Foreskin fibroblast (primary cell): ENCODE measurements at places on chromosomes 5 and 9.
A peak's percentile ranks its signal among the peaks of the same experiment; 100 is the strongest.

DNA sequence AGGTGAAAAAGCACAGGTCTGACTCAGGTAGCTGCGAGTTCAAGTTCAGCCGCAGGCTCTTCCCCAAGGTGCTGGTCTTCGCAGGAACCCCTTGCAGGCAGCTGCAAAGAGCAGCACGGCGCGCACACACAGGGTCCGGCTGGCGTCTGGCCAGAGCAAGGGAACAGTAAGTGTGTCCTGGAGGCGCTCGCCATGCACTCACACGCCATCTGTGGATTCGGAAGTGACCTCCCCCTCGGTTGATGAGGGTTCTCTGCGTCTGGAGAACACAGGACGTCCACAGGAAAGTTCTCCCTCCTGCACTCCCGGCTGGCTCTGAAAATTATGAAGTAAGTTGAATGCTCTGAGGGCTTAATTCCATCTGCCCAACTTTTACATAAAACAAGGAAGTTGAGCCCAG is 14.0 kb upstream of the EGFL7 start:
- DNase-seq = no peak

DNA sequence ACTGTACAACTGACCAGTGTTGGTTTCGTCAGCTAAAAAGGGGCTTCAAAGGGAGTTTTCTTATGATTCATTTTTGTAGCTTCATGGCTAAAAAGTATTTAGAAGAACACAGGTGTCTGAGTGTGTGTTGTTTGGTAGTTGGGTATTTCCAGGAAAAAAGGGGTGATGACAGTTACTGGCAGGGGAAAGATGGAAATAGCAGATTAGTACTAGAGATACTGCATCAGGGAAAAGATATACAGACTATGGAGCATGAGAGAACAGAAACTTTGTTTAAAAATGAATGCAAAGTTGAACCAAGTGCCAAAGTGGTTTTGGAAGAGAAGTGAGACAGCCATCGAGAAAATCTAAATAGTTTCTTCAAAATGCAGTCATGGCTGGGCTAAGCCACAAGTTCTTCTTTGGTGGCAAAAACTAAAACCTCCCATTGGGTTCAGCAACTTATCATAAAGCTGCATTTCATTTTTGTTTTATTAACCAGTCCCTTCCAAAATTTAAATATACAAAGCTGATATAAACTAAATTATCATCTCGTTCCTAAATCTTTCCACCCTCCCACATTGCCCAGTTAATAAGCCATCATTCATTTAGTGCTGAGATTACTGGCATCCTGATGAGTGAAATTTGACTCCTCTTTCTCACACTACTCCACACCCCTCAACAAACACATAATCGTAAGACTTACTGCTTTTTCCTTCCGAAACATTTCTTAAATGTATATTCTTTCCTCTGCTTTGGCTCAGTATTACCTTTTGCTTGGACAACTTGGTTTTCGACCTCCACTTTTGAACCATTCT is 33.5 kb downstream of the ELL2 start:
- no peak for DNase-seq

DNA sequence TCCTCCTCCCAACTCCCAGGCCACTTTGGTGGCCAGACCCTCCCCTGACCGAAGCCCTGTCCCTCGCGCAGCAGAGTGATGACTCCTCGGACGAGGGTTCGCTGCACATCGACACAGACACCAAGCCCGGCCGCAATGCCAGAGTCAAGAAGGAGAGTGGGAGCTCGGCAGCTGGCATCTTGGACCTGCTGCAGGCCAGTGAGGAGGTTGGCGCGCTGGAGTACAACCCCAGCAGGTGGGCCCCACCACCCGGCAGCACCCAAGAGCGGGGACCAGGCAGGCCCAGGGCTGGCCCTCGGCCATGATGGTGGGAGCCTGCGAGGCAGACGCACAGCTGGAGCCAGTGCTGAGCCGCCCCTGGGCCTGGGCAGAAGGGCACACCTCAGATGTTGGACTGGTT is 90.6 kb downstream of the PHF2 start:
- no peak for DNase-seq

DNA sequence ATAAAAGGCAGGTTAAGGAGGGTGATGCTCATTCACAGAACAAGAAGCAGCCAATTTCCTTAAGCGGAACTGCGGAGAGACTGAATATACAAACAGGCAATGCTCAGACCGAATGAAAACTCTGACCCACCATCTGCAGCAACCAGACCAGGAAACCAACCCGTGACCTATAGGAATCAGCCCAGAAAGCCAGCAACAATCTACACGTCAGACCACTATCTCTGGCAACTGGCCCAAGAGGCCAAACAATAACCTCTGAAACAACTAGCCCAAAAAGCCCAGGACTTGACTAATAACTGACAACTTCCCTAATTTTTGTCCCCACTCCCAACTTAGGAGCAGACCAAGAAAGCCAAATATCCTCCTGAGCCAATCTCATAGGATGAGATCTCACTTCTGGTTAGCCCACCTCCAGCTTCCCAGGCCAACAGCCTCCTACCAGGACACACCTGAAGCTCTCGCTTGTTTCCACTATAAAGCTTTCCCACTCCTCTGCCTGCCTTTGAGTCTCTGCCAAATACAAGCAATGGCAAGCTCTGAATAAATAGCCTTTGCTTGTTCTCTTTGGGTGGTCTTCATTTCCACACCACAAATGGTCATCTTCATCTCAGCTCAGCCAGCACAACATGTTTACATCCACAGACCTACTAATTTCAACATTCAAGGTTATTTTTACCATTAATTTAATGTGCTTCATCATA is 168.5 kb downstream of the HSD17B3 start:
- DNase-seq = no peak

- DNase-seq = peak; percentile 32
Observed at GRCh38 chr5:32278406-32278805, 34.3 kb downstream of the MTMR12 start.

DNA sequence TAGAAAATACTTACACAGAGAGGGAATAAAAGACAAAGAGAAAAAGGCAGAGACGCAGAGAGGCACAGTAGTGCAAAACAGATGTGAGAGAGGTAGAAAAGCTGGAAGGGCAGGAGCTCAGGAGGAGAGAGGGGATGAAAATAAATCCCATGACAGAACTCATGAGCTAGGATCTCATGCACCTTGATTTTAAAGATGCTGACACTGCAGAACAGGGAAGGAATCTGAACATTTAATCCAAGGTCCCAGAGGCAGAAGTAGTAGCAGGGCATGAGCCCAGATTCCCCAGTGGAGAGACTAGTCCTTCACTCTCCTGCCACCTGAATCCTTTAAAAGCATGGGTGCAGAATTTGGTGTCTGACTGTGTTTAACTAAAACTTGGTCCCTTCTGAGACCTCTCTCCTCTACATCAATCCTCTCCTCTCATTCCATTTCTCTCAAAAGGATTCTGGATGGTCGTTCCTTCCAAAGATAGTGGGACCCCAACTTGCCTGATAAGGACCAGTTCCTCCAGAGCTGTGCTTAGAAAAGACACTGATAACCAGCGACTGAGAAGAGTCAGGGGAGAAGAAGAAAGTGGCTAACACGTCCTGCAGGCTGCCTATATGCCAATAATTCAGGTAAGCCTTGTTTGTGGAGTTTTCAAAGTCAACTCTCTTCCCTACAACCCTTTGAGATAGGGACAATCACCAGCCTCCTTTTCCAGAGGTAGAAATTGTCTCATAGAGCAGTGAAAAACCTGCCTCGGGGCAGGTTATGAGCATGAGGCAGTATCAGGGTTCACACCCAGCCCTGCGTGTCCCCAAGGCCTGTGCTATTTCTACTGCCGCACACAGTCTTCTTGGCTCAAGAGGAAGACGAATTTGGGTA is 203.2 kb upstream of the TRIM32 start:
- no peak for DNase-seq

GRCh38 chr5:122882831-122883230 is 37.4 kb downstream of the SNX24 start:
- DNase-seq = peak; percentile 60

GRCh38 chr9:95130484-95130883 is 187.0 kb downstream of the FANCC start:
- no peak for DNase-seq

DNA sequence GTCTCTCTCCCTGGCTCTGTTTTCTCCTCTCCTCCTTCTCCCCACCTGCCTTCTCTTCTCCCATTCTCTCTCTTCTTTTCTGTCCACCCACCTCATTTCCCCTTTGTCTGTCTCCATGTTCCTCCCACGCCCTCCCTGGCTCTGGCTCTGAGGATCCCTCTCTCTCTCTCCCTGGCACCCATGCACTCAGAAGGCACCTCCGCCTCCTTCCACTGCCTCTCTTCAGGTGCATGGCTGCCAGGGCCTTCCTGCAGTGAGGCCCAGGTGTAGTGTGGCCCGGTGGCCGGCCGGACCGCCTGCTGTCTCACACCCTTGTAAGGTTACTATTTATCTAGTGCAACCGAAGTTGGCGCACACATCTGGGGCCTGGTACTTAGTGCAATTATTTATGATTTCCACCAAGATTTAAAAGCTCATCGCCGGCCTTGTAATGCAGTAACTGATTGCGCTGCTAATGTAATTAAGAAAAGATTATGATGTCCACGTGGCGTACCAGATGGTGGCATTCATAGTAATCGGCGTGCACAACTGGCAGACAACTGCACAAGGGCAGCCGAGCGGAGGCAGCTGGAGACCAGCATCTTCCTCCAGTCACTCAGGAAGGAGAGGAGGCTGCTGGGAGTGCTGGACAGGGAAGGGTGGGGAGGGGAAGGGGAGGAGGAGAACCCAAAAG is 50.4 kb upstream of the MVB12B start:
- no peak for DNase-seq

DNA sequence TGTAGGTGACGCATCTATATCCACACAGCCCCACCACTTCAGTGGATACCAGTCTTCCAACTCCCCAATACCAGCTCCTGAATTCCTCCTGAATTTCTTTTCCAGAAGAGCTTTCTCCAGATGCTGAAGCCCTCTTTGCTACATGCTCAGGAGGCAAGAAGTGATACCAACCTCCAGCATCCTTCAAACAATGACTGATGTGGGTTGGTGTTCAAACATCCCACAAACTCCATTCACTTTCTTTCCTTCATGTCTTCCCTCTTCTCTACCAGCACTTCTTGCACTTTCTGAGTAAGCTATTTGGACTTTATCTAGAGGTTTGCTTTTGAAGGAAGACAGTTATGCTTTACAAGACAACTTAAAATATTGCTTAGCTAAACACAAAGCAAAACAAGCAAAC is 179.9 kb upstream of the RORB start:
- no peak for DNase-seq

GRCh38 chr5:57176350-57176857 is 2.5 kb downstream of the GPBP1 start:
- DNase-seq = peak; percentile 49

DNA sequence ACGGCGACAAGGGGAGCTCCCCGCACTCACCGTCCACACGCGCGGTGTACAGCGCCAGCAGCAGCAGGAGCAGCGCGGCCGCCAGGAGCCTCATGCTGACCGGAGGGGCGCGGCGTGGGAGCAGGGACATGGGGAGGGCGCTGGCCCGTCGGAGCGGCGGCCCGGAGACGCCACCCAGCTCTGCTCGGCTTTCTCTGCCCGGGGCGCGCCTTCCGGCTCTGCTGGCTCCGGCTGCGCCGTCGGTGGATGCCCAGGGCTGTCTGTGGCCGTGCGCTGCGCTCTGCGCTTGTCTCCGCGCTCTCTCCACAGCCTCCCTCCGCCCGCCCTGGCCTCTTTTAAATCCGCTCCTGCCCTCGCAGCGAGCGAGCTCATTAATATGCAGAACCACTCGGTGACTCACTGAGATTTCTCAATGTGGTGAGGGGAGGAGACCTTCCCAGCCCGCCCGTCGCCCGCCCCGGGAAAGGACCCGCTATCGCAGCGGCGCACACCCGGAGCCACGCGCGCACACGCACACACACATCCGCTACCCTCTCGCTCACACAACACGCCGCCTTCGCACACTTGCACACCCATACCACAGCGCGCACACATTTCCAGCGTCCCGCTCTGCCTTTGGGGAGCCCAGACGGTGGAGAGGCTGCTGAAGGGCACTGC is at the start of gene CXCL14:
CXCL14 (minus strand) TSS at position 307 of the 657 bp plus-strand sequence; CDS start at position 94, 213 bp downstream.
- peak; percentile 69 for DNase-seq

GRCh38 chr5:154514331-154514730 is 36.3 kb upstream of the HAND1 start:
- no peak for DNase-seq

DNA sequence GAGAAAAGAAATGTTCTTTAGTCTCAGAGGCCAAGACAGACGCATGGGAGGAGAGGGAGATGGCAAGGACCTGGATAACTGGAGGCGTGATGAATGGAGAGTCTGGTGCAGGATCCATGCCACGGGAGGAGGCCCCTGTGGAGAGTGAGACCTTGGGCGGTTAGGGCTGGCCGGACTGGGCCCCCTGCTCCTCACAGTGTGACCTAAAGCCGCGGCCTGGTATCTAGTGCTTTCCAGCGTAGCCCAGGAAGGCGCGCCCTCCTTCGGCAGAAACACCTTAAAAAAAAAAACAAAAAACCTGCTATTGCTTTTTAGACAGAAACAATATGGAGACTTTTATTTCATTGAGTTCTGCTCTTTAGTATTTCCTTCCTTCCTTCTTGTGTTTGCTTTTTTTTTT is 33.1 kb downstream of the SCGB3A1 start:
- no peak for DNase-seq

DNA sequence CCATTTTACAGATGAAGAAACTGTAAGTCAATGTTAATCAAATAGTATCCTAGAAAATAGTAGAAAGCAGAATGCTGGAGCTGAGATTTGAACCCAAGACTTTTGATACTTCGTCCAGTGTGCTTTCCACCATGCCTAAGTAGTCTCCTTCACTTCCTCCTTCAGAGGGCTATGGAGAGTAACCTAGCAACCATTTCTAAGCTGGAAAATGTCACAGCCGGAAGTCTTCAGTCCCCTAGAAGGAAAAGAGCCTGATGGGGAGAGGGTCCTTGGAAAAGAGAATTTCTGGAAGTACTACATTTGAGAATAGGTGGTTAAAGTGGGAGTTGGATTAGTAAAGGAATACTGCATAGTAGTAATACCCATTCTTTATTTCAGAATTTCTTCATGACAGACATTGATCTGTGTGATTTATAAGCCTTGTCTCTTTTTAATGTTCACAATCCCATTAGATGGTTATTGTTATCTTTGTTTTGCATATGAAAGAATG is 32.7 kb downstream of the PCDHAC2 start:
- no peak for DNase-seq

DNA sequence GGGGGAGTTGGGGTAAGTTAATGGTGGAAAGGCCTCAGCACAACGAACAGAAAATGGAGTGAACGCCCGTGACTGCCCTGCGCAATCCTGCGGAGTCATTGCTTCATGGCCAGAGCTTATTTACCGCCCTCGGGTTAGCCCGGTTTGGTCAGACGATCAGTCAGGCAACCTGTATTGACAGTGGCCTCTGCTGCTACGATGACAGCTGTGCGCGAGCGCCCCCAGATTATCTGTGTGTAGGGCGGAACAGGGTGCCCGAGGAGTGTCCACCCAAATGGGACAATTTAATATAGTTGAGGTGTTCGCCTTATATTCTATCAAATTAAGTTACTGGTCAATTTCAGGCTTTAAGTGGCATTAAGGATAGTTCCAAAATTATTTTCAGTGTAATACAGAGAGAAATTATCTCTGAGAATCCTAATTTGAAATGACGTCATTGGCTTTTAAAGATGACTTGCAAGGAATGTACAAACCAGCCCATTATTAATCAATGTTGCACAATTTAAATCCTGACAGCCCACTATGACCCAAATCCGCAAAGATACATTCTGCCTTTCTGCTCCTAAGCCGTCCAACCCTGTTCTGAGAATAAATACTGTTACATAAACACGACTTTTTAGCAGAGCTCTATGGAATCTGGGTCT is 879 bp upstream of the UBQLN1 start:
- DNase-seq = peak; percentile 66
